ENCODE measurements at places on chromosomes 11 and 22.
A peak's percentile ranks its signal among the peaks of the same experiment; 100 is the strongest.

DNA sequence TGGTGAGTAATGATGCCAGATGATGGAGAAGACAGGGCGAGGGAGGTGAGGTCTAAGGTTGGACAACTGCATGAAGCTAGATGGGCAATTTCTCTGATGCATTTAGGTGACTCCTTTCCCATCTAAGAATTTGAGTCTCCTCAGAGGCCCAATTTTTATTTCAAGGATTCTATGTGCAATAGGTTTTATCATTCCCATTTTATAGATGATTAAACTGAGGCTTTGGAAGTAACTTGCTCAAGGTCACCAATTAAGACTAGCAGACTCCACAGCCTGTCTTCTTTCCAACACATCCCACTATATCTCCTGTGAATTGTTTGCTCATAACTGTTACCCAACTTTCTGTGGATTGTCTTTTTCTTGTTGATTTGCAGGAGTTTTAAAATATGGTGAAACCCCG, 28.5 kb downstream of the DSCAML1 start:
- no peak for DNase-seq

- no peak for DNase-seq
Measured at GRCh38 chr11:18056561-18057181, 10.6 kb upstream of the TPH1 start.

DNA sequence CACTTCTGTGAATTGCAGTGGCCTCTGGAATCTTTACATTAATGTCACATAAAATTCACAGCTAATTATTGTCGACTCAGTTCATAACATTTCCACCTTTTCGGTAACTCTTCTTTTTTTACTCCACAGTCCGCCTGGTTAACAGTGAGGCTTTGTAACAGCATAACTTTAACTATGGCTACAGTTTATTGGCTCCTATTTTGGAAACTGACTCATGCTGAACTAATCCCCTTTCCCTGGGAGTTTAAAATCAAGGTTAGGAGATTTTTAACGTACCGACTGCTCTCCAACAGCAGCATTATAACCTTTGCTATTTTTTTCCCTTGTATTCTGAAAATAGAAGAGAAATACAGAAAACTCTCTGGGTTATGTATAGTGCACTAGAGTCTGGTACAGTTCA, 3.2 kb upstream of the POGLUT3 start:
- no peak for DNase-seq

DNA sequence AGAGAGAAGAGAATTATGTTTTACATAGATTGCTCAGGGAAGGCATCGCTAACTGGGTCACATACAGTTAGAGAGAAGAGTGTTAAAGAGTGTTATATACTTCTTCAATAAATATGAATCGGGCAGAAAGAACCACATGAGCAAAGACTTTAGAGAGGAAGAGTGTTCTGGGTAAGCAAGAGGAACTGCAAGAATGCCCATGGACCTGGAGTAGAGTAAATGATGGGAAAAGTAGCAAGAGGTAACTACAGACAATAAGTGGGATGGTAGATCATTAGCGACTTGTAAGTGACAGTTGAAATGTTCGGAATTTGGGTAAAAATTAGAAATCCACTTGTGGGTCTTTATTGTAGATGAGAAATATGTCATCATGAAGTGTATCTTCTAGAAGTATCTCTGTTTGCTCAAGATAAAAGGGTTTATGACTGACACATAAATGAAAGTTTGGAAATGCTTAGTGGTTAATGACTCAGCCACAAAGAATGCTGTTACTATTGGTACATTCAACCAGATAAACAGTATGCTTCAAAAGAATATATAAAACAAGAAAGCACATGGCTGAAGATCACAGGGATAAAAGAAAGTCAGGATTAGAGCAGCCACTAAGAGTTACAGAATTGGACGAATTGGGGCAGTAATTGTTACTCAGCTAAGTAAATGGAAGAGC, 229.3 kb downstream of the CASP12 start:
- DNase-seq: peak; percentile 71

- peak; percentile 33 for DNase-seq
Measured at GRCh38 chr11:71342951-71343827, 90.8 kb upstream of the SHANK2 start.

GRCh38 chr11:94864506-94865045, 96.4 kb downstream of the AMOTL1 start:
- no peak for DNase-seq

GRCh38 chr11:69659591-69659990, 15.6 kb downstream of the LTO1 start:
- DNase-seq: no peak

GRCh38 chr11:12842933-12843636, 166.0 kb upstream of the RASSF10 start:
- no peak for DNase-seq

- DNase-seq: no peak
Measured at GRCh38 chr22:41870786-41871185, 37.9 kb downstream of the SREBF2 start.

- no peak for DNase-seq
Measured at GRCh38 chr22:46356496-46357480, 21.3 kb downstream of the TRMU start.

DNA sequence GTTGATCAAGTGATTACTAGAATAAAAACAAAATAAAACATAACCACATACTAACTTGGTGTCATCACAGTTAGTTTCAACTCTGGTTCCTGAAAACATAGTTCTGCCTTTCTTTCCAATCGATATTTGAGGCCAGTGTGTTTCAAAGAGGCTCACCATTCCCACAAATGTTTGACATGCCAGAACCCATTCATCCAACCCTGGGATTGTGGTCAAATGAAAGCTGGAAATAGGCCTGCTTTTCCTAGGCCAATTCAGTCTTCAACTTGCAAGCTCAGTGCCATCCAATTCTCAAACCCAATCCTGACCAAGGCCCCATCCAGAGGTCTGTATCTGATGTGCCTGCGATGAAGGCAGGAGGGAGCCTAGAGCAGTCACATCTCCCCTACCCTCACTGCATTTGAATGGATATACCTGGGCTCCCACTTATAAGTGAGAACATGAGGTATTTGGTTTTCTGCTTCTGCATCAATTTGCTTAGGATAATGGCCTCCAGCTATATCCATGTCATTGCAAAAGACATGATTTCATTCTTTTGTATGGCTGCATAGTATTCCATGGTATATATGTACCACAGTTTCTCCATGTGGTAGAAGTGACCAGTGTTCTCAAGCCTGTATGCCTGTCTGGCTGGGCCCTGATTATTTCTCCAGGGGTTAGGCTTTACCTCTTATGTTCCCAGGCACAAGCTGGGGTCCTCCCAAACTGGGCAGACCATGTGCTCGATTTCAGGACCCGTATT, 143.2 kb downstream of the SWAP70 start:
- DNase-seq: no peak

- DNase-seq: no peak
Measured at GRCh38 chr22:38416621-38417251, 38.3 kb downstream of the KCNJ4 start.

- no peak for DNase-seq
Measured at GRCh38 chr11:71530602-71531001, 3.5 kb downstream of the KRTAP5-7 start.

- DNase-seq: no peak
Measured at GRCh38 chr11:7907121-7907520, 23.9 kb downstream of the OR10A6 start.

- DNase-seq: no peak
Measured at GRCh38 chr11:107840129-107840484, 18.5 kb downstream of the SLC35F2 start.

DNA sequence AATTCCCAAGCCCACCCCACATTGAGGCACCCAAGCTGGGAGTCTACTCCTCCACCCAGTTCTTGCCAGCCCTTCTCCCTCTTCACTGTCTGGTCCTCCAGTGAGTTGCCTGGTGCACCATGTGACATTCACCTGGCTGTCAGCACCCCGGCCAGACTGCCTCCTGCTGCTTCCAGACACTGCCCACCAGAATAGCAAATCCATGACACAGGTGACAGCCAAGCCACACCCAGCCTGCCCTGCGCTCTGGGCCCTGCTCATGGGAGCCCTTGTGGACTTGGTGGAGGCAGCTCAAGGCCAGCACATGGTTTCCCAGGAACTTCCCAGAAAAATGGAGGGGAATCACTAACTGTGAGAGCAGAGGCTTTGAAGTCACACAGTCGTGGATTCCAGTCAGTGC, 96.3 kb upstream of the CSNK2A3 start:
- DNase-seq: no peak

Measured in HS-27A (cell line).